Panc1 (cell line): ENCODE measurements at places on chromosomes 1 and 21.

DNA sequence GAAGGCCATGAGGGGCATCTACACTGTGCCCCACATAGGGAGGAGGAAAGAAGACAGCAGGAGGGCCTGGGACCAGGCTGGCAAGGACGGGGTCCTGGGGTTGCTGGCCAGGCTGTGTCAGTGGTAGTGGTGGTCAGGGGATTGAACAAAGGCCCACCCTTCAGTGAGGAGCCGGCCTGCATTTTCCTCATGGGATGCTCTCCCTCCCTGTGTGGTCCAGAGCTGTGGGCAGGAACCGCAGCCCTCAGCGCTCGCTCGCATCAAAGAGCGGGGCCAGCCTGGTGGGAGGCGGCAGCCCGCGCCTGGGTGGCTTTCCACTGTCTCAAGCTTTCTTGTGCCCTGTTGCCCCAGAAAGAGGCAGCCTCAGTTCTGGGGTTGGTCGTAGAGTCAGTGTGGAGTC lies 24.8 kb downstream of the LHX4 start:
- no peak for DNase-seq

GRCh38 chr1:212447478-212447877 lies 14.8 kb downstream of the NENF start:
- DNase-seq, result no peak

- DNase-seq, result no peak
Measured at GRCh38 chr1:17538428-17539117, 925 bp upstream of the ARHGEF10L start.

GRCh38 chr1:221503268-221503667 lies 238.6 kb downstream of the DUSP10 start:
- DNase-seq, result no peak

GRCh38 chr1:201332021-201332420 lies 45.5 kb downstream of the TNNT2 start:
- DNase-seq, result no peak

- no peak for DNase-seq
Measured at GRCh38 chr1:204479387-204480136, 15.0 kb downstream of the PIK3C2B start.

DNA sequence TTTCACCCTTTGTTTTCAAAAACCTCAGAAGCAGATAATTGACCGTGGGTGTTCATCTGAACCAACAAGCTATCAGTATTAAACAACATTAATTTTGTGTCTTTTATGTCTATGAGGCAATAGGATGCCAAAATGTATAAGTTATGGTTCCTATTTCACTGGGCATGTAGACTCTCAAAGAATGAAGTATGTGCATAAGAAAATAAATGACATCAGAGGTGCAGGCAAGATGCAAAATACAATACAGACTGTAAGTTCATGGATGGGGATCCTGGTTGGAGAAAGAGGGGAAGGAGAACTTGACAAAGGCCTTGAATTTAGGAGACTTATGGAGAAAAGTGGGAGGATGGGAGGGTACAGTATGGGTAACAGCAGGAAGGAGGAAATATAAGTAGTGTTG lies 23.4 kb upstream of the POU2F1 start:
- DNase-seq, result no peak

- DNase-seq, result no peak
Measured at GRCh38 chr21:44466996-44467858, 11.9 kb downstream of the LRRC3 start.

DNA sequence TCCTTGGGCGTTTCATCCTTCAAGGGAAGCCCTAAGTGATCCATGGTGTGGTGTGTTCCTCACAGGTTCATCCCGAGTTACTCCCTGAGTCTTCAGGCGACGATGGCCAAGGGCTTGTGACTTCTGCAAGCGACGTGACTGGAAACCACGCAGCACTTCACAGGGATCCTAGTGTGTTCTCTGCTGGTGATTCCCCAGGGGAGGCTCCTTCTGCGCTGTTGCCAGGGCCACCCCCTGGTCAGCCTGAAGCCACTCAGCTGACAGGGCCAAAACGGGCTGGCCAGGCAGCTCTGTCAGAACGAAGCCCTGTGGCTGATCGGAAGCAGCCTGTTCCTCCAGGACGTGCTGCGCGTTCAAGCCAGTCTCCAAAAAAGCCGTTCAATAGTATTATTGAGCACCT lies 71.5 kb downstream of the VPS26C start:
- no peak for DNase-seq

GRCh38 chr21:39927304-39927886 lies 60.2 kb downstream of the PCP4 start:
- DNase-seq, result no peak

- no peak for DNase-seq
Measured at GRCh38 chr1:1307261-1307922, 338 bp downstream of the ACAP3 start.
